WTC11 (cell line): ENCODE measurements at places on chromosomes 3 and 15. TPM values are rescaled to one million over a fixed set of nuclear protein-coding genes. Genes with fewer than 3 reads are reported as not detected.
A peak's percentile ranks its signal among the peaks of the same experiment; 100 is the strongest.

DNA sequence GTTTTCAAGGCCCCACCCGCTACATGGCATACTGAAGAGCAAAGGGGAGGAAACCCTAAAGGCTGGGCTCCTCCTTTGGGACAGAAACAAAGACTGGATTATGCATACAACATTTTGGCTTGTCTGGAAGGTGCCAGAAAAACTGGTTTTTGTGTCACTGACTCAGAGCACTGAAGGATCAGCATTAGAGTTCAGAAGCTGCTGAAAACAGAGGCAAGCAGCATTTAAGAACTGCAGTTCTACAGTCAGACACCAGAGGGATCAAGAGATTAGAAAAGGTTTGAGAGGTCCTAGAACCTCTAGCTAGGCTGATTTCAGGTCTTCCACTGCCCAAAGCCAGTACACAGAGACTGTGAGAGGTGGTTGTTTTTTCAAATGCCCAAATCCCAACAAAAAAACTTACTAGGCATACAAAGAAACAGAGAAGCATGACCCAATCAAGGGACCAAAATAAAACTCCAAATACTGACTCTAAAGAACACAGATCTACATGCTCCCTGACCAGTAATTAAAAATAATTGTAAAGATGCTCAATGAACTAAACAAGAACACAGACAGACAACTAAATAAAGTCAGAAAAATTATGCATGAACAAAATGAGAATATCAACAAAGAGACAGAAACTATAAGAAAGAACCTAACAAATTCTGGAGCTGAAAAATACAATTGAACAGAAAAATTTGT, 91.2 kb downstream of the SENP2 start:
- DNase-seq: no peak

- no peak for DNase-seq
Observed at GRCh38 chr15:63156086-63156710, 1.1 kb downstream of the RPS27L start.

DNA sequence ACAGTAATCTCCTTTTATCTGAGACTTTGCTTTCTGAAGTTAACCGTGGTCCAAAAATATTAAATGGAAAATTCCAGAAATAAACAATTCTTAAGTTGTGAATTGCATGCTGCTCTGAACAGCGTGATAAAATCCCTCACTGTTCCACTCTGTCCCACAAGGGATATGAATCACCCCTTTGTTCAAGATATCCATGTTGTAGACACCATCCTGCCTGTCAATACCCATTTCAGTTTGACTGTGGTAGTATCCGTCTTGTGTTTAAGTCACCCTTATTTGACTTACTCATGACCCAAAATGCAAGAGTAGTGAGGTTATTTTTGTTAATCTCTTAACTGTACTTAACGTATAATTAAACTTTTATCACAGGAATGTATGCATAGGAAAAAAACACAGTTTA, 435.0 kb downstream of the SHQ1 start:
- no peak for DNase-seq

- DNase-seq: no peak
Observed at GRCh38 chr15:80395616-80396015, 8.6 kb upstream of the ARNT2 start.

DNA sequence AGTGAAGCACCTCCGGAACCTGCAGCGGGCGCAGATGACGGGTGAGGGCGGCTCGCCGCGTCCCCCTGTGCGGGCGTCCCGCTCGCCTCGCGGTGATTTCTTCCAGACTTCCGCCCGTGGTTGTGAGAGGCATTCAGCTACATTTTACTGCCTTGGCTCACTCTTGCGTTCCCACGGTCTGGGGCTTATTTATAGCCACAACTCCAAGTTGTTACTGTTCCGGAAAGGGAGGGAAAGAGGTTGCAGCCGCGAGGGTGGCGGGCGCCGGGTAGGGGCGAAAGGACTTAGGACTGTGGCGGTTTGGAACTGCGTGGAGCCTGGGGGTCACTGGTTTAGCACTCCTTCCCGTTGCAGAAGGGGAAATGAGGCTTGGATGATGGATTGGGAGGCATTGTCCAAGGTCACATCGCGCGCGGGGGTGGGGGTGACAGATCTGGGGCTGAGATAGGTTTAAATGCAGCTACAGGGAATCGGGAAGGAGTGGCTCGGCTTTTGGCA, 1.1 kb downstream of the HES1 start:
- DNase-seq: no peak

DNA sequence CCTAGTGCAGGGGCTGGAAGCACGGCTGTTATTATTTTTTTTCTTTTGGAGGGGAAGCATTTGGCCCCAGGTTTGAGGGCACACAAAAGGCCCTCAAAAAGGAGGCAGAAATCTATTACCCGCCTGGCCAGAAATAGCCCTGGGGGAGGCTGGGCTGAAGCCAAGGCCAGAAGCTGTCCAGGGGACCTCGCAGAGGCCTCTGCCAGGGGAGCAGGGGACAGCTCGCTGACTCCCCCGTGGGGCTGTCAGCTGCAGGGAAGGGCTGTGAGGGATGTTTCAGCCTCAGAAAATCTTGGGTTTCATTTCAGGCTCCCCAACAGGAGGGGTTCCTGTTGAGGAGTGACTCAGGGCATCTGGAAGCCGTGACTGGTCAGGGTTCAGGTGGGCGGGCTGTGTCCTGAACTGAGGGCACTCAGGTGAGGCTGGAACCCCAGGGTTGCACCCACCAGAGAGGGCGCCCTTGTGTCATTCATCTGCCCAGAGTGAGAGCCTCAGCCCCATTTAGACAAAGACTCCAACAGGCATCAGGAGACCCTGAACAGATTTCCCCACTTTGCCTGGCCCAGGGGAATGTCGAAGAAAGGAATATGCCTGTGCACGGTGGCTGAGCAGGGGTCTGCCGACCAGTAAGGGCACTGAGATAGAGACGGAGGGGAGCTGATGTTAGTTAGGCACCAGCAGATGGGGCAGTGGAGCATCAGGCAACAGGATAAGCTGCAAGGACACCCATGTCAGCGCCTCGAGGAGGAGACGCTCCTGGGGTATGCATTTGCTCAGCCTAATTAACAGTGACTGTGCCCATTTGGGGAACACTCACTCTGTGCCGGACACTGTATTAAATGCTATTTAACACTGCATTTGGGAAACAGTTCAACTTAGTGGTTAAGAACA, 43.5 kb upstream of the SLC6A11 start:
- DNase-seq: peak; percentile 81

GRCh38 chr15:31268911-31269784, 57.5 kb upstream of the KLF13 start:
- DNase-seq: peak; percentile 5

GRCh38 chr3:32492684-32493436, 9.8 kb downstream of the CMTM6 start:
- no peak for DNase-seq

- DNase-seq: no peak
Observed at GRCh38 chr3:37198996-37199395, 24.6 kb upstream of the LRRFIP2 start.

DNA sequence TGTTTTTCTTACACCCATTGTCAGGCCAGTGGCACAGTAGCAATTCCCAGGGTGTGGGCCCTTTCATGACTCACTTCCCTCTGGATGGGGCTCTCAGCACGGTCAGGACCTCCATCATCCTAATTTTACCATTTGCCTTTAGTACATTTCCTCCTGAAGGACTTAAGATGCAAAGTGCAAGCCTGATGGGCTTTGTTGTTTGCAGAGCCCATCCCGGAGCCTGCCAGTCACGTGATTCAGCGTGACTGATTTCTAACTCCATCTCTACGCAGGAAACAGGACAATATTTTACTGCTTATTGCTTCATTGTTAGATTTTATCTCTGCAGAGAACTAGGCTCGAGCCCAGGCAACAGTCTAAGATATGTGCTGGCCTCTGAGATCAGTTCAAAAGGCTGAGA, 223.7 kb downstream of the PDZRN3 start:
- no peak for DNase-seq

- DNase-seq: no peak
Observed at GRCh38 chr15:75054172-75054897, 30.9 kb downstream of the PPCDC start.

DNA sequence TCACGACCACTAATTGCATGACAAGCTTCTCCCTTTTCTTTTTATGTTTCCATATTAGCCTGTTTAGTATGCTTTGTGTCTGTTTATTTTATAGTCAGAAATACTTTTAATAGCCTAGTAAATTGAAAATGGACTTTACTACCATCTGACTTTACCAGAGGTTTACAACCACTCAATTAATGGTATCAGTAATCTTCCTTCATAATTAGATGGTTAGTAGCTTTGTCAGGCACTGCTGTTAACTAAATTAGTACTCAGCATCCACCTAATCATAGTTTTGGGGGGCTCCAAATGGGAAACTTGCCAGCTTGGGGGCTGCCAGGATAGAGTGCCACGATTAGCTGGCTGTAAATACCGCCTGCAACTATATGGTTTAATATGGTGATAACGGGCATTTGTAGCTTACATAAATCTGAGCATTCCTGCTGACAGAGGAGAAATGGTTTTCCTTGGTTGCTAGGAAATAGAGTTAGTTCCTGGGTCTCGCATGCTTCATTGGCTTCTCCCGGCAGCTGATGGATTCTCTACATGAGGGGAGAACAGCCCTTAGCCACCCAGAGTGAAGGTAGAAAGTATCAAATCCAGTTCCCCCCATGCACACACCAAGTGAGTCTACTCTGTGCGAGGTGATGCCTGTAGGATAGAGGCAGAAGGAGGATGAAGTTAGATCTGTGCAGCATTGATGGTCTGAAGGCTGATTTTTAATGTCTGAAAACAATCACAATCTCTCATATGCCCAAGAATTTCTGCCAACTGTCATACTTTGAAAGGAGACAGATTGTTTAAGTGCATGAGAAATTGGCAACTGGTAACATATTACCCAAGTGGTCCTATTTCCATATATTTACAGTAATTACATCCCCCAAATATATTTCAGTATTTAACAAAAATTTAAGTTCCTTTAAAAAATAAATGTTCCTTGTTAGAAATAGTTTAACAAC, 326.6 kb upstream of the PROK2 start:
- no peak for DNase-seq

- no peak for DNase-seq
Observed at GRCh38 chr3:66381626-66382025, 119.2 kb downstream of the LRIG1 start.

- DNase-seq: no peak
Observed at GRCh38 chr15:51388726-51389125, 47.3 kb downstream of the GLDN start.

DNA sequence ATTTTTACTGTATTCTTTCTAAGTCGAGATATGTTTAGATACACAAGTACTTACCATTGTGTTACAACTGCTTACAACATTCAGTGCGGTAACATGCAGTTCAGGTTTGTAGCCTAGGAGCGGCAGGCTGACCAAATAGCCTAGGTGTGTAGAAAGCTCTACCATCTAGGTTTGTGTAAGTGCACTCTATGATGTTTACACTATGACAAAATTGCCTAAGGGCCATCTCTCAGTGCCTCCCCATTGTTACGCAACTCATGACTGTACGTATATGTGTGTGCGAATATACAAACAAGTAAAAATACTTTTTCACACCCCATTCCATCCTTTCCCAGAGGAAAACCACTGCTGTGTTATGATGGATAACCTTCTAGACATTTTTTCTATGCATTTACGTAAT, 44.3 kb downstream of the PXYLP1 start:
- DNase-seq: no peak

GRCh38 chr3:43034911-43035310, 55.8 kb downstream of the GASK1A start:
- no peak for DNase-seq

GRCh38 chr3:52844290-52844975, 9.6 kb upstream of the MUSTN1 start:
- no peak for DNase-seq

GRCh38 chr15:99435113-99435695, 130.6 kb upstream of the MEF2A start:
- no peak for DNase-seq

DNA sequence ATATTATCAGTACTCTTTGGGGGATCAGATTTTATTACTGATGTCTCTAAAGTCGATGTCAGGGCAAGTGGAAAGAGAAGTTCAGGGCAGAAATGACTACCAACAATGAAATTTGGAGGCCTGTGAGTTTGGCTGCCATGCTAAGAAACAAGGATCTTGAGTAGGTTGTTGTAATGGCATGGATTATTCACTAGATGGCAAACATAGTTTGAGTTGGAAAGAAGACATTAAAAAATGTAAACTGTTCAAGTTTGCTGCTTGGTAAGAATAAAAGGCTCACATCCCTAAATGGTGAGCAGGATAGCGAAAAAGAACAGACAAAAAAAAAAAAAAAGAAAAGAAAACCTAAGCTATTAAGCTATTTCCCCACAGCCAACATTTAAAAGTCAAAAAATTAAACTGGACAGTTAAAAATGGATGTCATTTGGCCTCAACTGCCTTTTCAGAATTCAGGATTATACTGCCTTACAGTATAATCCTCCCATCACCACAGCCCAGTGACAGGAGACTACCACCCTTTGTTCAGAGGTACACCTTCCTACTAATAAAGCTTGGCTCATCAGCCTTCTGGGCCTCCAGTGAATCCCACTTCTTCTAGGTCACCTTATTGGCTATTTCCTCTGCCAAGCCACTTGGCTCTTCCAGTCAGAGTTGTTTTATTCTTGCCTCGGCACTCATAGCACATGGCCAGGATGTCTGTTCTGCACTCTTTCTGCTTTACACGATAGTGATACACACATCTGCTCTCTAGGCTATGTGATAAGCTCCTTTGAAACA, 163.7 kb downstream of the PLD1 start:
- no peak for DNase-seq

GRCh38 chr3:177565981-177566380, 368.7 kb upstream of the TBL1XR1 start:
- DNase-seq: no peak

- DNase-seq: peak; percentile 1
Observed at GRCh38 chr3:52779837-52780585, 2.6 kb downstream of the ITIH1 start.

- DNase-seq: no peak
Observed at GRCh38 chr3:129599073-129599472, 7.4 kb downstream of the PLXND1 start.

GRCh38 chr15:38017721-38018120, 83.3 kb downstream of the TMCO5A start:
- DNase-seq: no peak

DNA sequence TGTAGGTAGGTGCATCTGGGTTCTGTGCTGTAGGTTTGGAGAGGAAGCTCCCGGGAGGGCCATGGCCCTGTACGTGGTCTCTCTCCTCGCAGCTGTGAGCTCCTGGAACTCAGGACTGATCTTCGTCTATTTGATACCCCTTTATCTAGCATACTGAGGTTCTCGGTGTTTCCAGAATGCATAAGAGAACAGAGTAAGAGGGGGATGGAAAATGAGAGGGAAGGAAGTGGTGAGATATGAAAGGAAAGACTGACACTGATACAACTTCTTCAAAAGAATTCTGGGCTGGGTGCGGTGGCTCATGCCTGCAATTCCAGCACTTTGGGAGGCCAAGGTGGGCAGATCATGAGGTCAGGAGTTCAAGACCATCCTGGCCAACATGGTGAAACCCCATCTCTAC, 90.7 kb downstream of the CHRD start:
- no peak for DNase-seq

GRCh38 chr3:162398554-162398953, 901.9 kb downstream of the OTOL1 start:
- DNase-seq: no peak

The CALML4 gene
- 8.9 to 10.1 TPM (median 9.8 TPM) in 3 replicates for total RNA-seq

The TF gene
- total RNA-seq: 9.3 to 10.9 TPM (median 9.3 TPM) in 3 replicates

The EPHB1 gene
- total RNA-seq: 7.0 to 9.9 TPM (median 8.2 TPM) in 3 replicates

The VPS39 gene
- 43.9 to 44.7 TPM (median 44.5 TPM) in 3 replicates for total RNA-seq

The SLC2A2 gene
- 0.16 TPM in 1 of 3 replicates, not detected in the others for total RNA-seq

The RTP4 gene
- total RNA-seq: not detected in 3 replicates

The LEKR1 gene
- total RNA-seq: 0.09 to 0.18 TPM in 2 of 3 replicates, not detected in the other

The HIGD1A gene
- 74.6 to 80.7 TPM (median 76.2 TPM) in 3 replicates for total RNA-seq

The ATP13A5 gene
- total RNA-seq: not detected in 3 replicates

The RARB gene
- 0.14 TPM in 1 of 3 replicates, not detected in the others for total RNA-seq

The KBTBD13 gene
- total RNA-seq: 0.05 TPM in 1 of 3 replicates, not detected in the others

The LZTFL1 gene
- total RNA-seq: 9.1 to 9.6 TPM (median 9.6 TPM) in 3 replicates
